LHCN-M2 (cell line): ENCODE measurements at places on chromosomes 2 and 18.

DNA sequence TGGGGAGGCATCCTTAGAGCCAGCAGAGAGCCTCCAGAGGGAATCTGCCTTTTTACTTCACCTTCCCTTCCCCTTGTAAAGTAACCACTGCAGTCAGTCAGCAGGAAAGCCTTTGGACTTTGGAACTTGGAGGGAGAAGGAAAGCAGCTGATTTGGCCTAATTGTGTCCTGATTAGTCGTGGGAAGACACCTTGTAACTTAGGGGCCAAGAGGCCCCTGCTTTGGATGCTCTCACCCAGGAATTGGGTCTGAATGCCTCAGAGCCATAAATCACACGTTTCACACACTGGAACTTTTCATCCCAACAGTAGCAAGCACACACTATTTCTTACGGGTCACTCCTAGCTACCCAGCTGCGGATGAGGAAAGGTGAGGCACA, 81.0 kb upstream of the PPM1B start:
- DNase-seq: no peak

- no peak for DNase-seq
These were observed 286.1 kb upstream of the ID2 start for GRCh38 chr2:8395718-8396117.

GRCh38 chr2:182522405-182522896, 95.6 kb upstream of the PDE1A start:
- DNase-seq: peak; percentile 50

DNA sequence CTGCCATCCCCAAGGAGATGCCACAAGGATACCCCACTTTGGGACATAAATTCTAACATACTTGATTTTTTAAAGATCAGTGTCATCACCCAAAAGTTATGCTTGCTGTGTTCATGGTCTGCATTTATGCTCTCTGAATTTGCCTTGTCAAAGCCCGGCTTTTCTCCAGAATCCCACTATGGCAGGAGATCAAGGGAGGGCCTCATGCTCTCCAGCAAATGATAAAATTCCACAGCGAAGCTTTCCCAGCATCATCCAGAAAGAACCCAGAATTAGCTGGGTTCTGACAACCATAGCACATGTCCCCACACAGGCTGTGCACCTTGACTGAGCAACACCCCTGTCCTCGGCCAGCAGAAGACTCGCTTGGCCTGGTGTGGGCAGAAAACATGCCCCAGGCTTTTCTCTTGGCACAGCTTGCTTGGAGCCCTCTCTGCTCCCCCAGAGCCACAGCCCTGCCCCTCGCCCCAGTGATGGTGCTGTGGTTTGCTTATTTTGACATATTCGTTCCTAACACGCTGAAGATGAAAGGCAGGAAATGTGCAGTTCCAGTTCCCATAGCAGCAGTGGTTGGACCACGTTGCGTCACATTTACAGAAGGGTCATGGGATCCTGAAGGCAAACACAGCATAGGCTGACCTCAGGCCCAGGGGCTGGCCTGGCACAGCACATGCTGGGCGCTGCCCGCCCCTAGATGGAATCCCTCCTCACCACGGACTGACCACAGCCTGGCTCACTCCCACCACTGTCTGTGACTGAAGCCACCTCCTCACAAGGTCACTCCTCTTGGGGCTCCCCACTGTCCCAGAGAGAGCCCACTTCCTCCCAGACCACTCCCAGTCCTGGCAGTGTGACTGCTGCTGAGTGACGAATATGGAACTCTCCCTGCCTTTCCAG, 14.1 kb upstream of the CHRNA1 start:
- peak; percentile 96 for DNase-seq

- DNase-seq: peak; percentile 87
These were observed 150.1 kb downstream of the ANTXR1 start for GRCh38 chr2:69163109-69163508.

- DNase-seq: no peak
These were observed 2.3 kb downstream of the KRCC1 start for GRCh38 chr2:88053296-88053695.

DNA sequence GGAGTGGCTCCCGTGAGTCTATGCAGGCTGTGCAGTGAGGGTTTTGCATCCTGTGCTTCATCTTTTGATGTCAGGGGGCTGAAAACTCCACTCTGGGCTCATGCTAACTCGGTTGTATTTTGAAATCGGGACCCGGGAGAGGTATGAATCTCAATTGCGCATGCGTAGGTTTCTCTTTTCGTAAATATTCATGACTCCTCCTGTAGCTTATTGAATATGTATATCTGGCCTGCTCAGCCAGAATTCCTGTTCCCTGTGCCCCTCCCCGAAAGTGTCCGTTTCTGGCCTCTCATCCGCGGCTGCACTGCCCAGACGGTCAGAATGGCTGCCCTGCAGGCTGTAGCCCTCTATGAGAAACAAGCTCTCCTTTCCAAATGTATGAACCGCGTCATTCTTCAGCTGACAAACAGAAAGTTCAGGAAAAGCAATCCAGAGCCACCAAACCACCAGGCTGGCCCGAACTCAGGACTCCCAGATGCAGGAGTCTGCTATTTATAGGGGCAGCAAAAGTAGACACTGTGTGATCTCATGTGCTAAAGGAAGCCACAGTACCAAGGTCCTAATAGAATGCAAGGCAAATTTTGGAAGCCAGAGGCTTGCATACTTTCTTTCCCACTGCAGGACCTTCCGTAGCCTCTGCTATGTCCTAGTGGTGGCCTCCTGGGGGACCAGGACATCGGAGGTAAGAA, 41.7 kb downstream of the AKAIN1 start:
- DNase-seq: no peak

DNA sequence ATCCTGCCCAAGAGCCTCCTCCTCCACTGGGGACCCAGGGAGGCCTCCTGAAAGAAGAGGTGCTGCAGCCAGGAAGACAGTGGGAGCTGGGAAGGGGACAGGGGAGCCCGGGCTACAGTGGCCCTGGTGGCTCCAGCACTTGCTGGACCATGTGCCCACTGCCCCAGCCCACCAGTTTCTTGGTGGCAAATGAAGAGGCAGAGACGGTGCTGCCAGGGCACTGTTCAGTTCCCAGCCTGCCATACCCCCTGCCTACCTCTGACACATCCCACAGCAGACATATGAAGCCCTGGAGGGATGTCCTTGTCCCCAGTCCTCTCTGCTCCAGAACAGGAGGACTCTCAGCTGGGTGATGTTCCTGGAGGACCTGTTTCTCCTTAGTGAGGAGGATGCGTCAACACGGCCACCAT, 3.7 kb downstream of the RAMP1 start:
- DNase-seq: no peak
